Smooth muscle cell of bladder (primary cell): ENCODE measurements at places on chromosomes 16 and 17. TPM values are rescaled to one million over a fixed set of nuclear protein-coding genes. Genes with fewer than 3 reads are reported as not detected.

Gene MBTD1
- 7.3 and 11.4 TPM in 2 replicates for total RNA-seq

Gene MYO15B
- total RNA-seq = 2.0 and 3.9 TPM in 2 replicates

Gene KRTAP3-1
- not detected in 2 replicates for total RNA-seq

Gene ZNF750
- not detected in 2 replicates for total RNA-seq

Gene TBC1D3H
- total RNA-seq = not detected in 2 replicates

Gene MSI2
- 17.4 and 17.7 TPM in 2 replicates for total RNA-seq

Gene KRT222
- total RNA-seq = 0.09 TPM in 1 of 2 replicates, not detected in the other

Gene TBC1D3I
- 0.09 and 0.28 TPM in 2 replicates for total RNA-seq

Gene CIBAR2
- not detected in 2 replicates for total RNA-seq

Gene MARVELD3
- total RNA-seq = not detected in 2 replicates

Gene SSTR5
- not detected in 2 replicates for total RNA-seq

Gene CD300LB
- not detected in 2 replicates for total RNA-seq

Gene CHST5
- total RNA-seq = not detected in 2 replicates

Gene EPOP
- 0.43 and 0.83 TPM in 2 replicates for total RNA-seq

Gene KRT20
- total RNA-seq = not detected in 2 replicates

Gene KRTAP9-4
- total RNA-seq = not detected in 2 replicates

Gene KRT32
- under 0.01 TPM in 1 of 2 replicates, not detected in the other for total RNA-seq

Gene APOBR
- total RNA-seq = under 0.01 TPM in 1 of 2 replicates, not detected in the other

Gene KRT12
- total RNA-seq = not detected in 2 replicates

Gene SPATA22
- total RNA-seq = 0.09 and 1.8 TPM in 2 replicates
